ENCODE measurements at places on chromosomes 11 and 22. TPM values are rescaled to one million over a fixed set of nuclear protein-coding genes. Genes with fewer than 3 reads are reported as not detected.

The ANKK1 gene
- 1.6 TPM for total RNA-seq

The NUCB2 gene
- total RNA-seq: 65.2 TPM

The CDHR5 gene
- total RNA-seq: not detected

The FJX1 gene
- 7.0 TPM for total RNA-seq

The FGF3 gene
- total RNA-seq: 0.30 TPM

The CASP5 gene
- 0.39 TPM for total RNA-seq

Measured in skin of body (tissue), 3 donors.